ENCODE measurements at places on chromosomes 4 and X.
A peak's percentile ranks its signal among the peaks of the same experiment; 100 is the strongest.

GRCh38 chr4:110442309-110442708, 33.6 kb upstream of the ENPEP start:
- no peak for DNase-seq

- DNase-seq, result peak; percentile 25
These were observed 57.1 kb downstream of the CCDC149 start for GRCh38 chr4:24855741-24856140.

- DNase-seq, result no peak
These were observed 13.2 kb downstream of the SHISA3 start for GRCh38 chr4:42410446-42410845.

DNA sequence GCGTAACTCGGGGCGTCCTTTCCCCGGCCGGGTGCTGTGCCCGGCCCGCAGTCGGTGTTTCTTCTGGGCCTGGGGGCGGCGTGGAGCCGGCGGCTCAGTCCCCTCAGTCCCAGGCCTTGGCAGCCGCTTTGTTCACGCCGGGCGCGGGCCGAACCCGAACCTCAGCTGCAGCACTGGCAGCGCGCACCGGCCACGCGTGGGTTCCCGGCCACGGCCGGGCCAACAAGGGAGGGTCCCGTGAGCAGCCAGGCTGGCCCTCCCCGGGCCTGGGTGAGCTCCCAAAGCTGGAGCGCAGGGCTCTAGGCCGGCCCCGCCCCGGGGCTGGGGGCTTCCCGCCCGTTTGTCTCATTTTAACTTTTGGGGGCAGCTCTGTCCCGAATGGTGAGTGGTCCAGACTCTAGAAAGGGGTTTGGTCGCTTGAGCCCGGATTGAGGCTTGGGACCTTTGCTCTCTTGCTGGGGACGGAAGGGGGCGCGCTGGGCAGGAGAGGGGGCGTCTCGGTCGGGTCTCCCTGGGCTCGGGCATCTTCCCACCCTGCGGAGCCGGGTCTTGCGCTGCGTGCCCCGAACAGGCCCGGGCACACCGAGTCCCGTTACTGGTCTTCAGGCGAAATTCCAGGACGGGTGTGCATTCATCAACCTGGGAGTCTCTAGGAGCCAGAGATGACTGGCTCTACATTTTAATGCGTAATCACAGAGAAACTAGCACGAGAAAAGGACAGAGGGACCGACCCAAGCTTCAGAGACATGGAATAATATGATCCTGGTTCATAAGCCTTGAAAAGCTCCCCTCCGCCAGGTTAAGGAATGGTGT, 177.1 kb downstream of the CBR4 start:
- DNase-seq, result peak; percentile 33

DNA sequence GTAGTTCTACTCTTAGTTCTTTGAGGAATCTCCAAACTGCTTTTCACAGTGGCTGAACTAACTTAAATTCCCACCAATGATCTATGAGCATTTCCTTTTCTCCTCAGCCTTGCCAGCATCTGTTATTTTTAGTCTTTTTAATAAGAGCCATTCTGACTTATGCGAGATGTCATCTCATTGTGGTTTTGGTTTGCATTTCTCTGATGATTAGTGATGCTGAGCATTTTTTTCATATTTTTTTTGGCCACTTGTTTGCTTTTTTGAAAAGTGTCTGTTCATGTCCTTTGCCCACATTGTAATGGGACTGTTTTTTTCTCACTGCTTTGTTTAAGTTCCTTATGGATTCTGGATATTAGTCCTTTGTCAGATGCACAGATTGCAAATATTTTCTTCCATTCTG, 21.5 kb upstream of the PHKA1 start:
- DNase-seq, result no peak

GRCh38 chr4:138398322-138398721, 156.2 kb upstream of the SLC7A11 start:
- DNase-seq, result no peak

DNA sequence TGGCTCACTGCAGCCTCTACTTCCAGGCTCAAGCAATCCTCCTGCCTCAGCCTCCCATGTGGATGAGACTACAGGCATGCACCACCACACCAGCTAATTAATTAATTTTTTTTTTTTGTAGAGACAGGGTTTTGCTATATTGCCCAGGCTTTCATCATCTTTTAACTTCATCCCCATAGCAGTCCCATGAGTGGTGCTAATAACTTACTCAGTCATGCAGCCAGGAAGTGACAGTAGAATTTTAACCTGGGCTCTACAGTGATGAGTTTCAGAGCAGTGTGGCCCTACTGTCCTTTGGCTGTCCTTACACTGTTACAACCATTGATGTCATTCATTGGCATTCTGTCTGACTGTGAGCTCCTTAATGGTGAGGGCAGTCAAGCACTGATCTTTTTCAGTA, 3.9 kb upstream of the OCIAD2 start:
- DNase-seq, result no peak

GRCh38 chrX:24153796-24154189, 4.3 kb downstream of the ZFX start:
- DNase-seq, result no peak

DNA sequence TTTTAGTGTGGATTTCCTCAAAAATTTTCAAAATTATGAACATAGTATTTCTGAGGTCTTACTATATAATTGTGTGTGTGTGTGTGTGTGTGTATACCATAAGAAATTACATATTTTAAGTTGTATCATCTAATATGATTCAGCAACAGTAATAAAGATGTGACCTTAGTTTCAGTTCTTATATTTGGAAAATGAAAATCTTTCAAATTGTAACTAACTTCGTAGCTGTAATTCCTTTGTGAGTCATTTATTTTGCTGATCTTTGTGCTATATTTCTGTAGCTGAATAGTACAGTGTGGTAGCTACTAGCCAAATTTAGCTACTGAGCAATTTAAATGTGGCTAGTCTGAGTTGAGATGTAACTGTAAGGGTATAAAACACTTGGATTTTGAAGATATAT, 116.4 kb downstream of the RAP1GDS1 start:
- DNase-seq, result peak; percentile 34

DNA sequence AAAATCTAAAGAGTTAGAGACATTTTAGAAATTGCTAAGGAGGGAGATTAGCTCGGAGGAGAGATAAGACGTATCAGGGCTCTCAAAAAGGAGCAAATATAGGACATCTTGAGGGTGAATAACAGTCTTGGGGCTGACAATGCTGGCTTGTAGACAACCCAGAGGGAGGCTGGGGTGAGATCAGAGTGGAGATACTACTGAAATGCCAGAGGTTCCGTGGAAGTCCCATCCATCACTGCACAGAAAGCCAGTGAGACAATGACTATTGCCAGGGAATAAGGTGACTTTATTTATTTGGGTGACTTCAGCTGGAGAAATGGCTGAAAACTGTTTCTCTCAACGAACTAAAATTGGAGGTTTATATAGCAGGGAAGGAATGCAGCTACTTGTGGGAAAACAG, 838.1 kb upstream of the AGA start:
- no peak for DNase-seq

- no peak for DNase-seq
These were observed 1413.6 kb downstream of the PCDH7 start for GRCh38 chr4:32133734-32134133.

DNA sequence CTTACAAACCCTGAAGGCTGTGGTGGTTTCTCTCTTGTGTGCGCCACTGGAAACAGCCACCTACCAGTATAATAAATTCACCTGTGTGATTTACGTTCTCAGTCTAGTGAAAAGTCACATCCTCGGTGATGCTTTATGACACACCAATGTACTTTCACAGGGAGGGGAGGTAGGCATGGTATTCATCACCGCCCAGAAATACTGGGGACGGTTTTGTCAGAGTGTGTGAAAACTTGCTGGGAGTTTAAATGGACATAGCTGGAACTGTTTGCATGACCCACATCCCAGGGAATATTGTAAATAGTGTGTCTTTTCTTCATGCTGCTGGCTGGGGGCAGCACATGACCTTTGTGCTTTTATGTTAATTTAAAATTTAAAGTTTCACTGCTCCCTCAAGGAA, 421.8 kb downstream of the MAPK10 start:
- DNase-seq, result no peak

- DNase-seq, result peak; percentile 9
These were observed 580.8 kb upstream of the TENM3 start for GRCh38 chr4:181662383-181662782.

- no peak for DNase-seq
These were observed 131.1 kb downstream of the KLHL8 start for GRCh38 chr4:87089368-87089767.

- no peak for DNase-seq
These were observed 203.0 kb upstream of the CNKSR2 start for GRCh38 chrX:21171181-21171580.

DNA sequence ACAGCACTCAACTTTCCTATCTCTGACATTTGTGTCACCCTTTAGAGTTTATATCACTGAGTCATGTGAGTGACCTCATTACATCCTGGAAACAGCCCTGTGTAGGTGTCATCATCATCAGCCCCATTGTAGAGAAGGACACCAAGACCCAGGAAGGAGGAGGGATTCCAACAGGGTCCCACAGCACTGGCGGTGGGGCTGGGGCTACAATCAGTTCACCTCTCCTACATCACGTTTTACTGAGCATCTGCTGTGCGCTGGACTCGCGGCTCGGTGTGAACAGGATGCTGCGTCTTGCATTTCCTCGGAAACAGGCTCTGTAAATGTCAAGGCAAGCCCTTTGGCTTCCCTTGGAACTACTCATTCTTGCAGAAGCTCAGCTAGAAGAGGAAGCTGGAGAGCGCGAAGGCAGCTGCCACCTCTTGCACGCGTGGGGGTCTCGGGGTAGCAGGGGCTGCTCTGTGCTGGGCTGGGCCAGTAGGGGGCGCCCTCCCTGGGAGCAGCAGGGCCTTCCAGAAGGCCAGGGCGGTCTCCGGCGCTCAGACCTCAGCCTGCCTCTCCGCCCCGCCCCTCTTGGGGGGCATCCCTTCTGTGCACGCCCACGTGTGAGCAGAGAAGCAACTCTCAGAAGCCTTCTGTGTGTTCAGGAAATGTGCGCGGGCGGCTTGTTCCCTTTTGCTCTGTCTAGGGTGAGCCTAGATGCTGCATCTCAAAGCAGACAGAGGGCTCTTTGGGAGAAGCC, 29.0 kb downstream of the REELD1 start:
- peak; percentile 15 for DNase-seq

DNA sequence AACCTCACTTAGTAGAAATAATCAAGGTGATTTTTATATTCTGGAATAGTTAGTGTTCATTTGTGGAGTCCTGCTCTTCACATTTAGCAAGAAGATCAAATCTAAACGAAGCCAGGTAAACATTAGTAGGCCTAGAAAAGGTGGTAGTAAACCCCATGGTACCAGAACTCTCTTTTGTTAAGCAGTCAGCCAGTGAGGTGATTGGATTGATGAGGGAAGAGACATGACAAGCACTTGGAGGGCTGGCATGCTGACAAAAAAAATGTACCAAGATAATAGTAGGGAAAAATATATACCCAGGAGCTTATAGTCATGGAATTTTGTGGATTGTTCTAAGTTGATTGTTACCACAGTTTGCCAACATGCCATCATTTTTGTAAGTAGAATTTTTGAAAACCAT, 163.8 kb downstream of the BANK1 start:
- no peak for DNase-seq

DNA sequence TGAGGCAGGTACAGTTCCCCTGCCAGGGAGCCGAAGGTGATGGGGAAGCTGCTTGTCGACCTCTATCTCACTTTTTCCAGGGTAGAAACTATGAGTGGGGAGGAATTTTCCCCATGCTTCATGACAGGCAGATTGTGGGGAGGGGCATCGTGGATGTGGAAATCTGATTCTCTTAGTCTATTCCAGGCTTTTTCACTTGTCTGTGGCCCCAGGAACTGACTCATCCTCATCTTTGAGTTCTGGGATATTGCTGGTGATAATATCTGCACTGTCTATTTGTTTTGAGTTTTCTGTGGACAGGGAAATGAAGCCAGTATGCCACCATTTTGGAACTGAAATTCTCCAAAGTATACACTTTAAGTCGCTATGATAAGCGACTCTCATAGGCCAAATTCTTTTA, 7.6 kb upstream of the TLR2 start:
- DNase-seq, result peak; percentile 25

- peak; percentile 54 for DNase-seq
These were observed 145.1 kb upstream of the MSX1 start for GRCh38 chr4:4714331-4714730.

DNA sequence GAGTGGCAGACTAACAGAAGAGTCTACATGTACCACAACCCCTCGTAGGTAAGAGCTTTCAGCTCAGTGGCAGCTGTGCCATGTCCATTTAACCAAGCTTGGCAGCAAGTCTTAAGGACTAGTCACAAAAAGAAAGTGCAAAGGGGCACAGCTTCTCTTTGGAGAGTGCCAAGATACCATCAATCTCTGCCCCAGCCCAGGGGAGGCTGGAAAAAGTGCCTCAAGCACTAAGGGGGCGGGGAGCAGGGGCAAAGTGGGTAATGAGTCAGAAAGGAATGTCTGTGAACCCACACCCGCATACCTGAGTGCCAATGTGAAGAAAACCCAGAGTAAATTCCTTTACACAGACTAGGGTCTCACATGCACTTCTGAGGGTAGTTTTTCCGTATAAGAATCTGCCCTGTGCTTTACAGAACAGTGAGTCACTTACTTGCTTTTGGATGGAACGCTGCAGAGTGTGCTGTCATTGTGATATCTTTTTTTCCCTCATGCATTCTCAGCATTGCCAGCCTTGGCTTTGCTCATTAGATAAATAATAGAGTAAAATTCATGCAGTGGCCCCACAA, 219.8 kb downstream of the ZNF674 start:
- DNase-seq, result peak; percentile 36

GRCh38 chr4:142378179-142378578, 467.9 kb downstream of the INPP4B start:
- no peak for DNase-seq

DNA sequence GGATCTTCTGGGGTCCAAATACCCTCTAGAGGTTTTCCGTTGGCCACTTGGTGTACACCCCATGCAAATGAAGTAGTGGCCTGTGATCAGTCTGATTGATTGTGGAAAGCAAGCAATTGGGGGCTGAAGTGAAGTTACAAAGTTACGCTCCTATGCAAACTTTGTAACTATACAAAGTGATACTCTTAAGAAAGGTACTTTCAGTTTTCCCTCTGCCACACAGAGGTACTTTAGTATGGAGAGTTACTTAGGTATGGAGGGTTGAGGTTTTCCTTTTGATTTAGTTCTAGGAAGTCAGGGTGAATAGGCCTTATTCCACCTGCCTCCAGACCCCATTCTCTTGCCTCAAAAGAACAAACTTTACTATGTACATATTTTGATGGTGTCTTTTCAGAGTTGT, 28.7 kb downstream of the STAG2 start:
- DNase-seq, result no peak

DNA sequence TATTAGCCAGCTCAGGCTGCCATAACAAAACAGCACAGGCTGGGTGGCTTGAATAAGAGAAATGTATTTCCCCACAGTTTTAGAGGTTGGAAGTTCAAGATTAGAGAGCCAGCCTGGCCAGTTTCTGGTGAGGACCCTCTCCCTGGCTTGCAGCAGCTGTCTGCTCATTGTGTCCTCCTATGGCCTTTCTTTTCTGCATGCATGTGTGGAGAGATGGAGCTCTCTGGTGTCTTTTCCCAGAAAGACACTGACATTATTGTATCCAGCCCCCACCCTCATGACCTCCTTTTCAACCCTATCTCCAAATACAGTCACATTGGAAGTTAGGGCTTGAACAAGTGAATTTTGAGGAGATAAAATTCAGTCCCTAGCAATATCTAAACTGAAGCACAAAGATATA, 263.8 kb upstream of the PABPC4L start:
- no peak for DNase-seq

- no peak for DNase-seq
These were observed 1310.7 kb upstream of the TENM3 start for GRCh38 chr4:180932370-180933001.
